ENCODE measurements at places on chromosomes 4 and X.

DNA sequence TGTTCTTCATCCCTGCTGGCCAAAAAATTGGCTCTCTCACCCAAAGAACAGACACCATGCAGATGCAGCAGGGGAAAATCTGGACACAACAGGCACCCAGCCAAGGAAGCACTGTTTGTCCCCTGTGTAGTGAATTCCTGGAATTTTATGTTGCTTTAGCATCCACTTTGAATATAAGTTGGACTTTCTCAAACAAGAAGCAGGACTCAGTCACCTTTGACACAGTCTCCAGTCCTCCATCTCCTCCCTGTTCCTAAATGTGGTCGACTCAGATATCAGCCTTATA lies 11.8 kb downstream of the ZNF182 start:
- no peak for DNase-seq

DNA sequence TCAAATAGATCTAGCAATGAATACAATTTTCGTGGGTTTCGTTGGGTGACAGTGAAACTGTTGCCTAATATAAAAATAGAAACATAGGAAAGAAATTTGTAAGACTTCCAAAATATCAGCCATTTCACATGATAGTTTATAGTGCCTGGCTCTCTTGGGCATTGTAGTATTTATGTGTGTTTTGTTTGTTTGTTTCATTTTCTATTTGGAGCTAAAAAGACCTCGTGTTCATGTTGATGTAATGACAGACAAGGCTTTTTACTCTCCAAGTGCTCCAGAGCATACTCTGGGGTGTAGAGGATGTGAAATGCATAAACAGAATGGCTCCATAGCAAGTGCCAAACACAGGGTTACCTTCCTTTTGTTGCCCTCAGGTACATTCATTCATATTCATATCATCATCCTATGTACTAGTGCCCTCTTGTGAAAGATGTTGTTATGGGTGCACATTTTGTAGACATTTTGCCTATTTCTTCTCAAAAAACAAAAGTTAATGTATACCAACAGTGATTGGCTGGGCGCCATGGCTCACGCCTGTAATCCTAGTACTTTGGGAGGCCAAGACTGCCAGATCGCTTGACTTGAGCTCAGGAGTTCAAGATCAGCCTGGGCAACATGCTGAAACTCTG lies 100.7 kb upstream of the AMOT start:
- DNase-seq = no peak

- DNase-seq = no peak
These were observed 38.1 kb downstream of the CCNI start for GRCh38 chr4:77037736-77038135.

DNA sequence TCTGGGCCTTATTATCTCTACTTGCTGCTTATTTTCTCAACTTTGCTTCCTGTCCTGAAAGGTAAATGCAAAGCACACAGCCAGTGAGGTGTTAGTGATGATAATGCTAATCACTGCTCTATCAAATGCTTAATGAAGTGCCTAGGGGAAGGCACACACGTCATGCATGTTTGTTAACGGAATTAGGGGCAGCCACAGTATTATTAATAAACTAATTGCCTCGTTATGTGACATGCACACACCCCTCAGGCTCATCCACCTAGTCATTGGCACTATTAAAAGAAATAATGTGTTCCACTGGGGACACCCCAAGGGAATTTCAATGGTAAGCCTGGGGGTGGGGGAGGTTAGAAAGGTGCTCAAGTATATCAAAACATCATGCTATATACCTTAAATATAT lies 125.2 kb downstream of the GUCY2F start:
- DNase-seq = no peak

DNA sequence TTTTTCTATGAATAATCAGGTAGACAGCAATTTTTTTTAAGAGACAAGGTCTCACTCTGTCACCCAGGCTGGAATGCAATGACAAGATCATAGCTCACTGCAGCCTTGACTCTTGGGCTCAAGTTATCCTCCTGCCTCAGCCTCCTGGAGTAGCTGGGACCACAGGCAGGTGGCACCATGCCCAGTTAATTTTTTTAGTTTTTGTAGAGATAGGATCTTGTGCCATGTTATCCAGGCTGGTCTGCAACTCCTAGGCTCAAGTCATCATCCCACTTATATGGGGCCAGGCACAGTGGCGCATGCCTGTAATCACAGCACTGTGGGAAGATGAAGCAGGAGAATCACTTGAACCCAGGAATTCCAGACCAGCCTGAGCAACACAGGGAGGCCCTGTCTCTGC lies 26.8 kb downstream of the AFAP1 start:
- DNase-seq = no peak

DNA sequence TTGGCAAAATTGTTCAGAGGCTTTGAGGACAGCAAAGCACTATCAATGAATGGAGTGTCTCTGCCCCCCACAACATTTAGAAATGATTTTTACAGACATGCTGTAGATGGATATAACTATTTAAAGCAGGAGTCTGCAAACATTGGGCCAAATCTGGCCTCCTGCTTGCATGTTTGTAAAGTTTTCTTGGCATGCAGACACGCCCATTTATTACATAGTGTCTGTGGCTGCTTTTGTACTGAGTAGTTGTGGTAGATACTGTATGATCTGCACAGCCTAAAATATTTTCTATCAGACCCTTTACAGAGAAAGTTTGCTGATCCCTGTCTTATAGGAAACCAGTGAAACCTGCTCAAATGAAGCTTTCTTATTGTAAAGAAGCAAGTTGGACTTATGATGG lies 45.5 kb upstream of the PHEX start:
- DNase-seq = no peak

DNA sequence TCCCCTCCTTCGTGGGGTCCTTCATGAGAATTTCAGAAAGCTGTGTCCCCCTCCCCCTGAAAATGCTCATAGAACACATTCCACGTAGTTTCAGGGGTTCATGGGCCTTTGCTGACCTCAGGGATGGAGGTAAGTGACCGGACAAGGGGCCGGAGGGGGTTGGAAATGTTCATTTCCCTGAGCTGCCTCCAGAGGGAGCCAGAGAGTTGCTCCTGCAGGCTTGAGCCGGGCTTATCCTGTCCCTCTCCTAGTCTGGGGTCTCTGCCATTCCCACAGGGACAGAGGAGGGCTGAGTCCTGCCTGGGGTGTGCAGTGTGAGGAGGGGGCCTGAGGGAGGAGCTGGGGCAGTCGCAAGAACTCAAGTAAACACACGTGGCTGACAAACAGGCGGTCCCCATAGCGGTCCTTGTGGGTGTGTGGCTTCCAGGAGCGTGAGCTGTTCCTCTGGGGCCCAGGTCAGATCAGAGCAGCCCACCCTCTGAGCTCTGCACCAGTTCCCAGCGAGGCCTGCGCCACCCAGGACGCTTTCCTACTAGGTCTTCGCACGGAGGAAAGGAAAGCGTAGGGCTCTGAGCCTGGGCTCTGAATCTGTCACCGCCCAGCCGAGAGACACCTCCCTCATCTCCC lies 62.5 kb downstream of the WFS1 start:
- DNase-seq = no peak

- no peak for DNase-seq
These were observed 336.2 kb downstream of the SLC7A11 start for GRCh38 chr4:137905930-137906329.

GRCh38 chr4:94897023-94897422 lies 139.3 kb downstream of the BMPR1B start:
- DNase-seq = no peak

- no peak for DNase-seq
These were observed 81.5 kb downstream of the CLDN34 start for GRCh38 chrX:10048707-10049106.

DNA sequence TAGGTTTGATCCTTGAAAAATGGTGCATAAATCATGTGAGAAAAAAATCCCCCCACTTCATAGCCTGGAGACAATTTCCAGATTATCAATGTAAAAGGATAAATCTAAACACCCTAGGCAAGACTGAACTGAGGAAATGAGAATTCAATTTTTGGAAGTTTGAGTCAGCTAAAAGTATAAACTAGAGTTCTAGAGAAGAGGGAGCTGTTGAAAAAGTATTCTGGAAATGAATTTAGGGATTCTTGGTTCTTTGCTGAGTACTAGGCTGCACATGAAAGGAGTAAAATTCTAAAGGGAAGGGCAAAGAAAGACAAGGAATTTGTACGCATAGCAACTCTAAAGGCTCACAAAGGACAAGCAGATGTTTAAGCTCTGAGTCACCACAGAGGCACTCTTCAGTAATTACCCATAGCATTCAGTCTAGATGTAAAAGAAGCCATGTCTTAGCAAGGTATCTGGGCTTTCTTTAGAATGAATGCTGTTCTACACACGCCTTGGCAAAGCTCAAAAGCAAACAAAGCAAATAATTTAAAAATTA lies 896.5 kb downstream of the PDHA2 start:
- DNase-seq = no peak

- no peak for DNase-seq
These were observed 824.7 kb upstream of the TENM3 start for GRCh38 chr4:181418496-181418895.

- DNase-seq = no peak
These were observed 38.8 kb upstream of the AFAP1 start for GRCh38 chr4:7978489-7978888.

- DNase-seq = no peak
These were observed 1160.2 kb upstream of the ADGRL3 start for GRCh38 chr4:60039908-60040307.

DNA sequence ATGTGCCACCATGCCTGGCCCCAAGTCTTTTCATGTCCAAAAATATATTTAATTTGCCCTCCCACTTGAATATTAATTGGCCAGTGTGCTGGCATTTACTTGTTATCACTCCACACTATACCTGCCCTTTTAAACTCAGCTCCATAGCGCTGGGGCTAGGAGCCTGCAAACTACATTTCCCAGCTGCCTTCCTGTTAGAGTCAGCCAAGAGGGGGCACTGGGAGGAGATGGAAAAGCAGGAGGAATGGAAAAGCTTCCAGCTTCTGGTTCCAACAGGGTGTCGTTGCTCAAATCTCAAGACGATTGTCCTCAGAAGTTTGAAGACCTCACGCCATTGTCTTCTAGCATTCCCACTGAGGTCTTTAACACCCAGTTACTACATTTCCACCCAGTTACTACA lies 315.5 kb downstream of the BCOR start:
- DNase-seq = no peak

DNA sequence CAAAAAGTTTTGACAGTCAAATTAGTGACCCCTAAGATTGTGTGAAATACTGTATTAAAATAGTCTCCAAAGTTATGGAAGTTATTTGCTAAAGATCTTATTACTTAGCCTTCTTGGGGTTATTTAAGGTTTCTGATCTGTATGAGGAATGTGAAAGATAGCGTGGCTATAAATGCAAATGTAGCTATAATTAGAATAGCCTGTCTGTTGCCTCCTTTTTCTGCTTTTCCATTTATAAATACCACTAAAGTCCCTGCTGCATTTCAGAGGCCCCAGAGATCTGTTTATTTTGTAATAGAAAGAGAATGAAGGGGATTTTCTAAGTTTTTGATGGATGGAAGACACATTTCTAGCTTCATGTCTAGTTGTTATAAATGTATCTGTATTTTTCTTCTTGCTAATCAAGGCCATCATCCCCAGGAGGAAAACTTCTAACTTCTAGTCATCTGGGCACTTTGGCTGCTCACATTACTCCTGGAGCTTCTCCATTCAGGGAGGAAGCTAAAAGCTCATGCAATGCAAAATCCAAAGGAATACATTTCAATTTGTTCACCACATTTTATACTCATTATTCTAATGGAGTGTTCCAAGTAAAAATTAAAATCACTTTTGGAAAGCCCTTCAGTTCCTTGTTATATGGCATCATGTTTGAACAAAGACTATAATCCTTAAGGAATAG lies 73.9 kb downstream of the INTS12 start:
- no peak for DNase-seq

DNA sequence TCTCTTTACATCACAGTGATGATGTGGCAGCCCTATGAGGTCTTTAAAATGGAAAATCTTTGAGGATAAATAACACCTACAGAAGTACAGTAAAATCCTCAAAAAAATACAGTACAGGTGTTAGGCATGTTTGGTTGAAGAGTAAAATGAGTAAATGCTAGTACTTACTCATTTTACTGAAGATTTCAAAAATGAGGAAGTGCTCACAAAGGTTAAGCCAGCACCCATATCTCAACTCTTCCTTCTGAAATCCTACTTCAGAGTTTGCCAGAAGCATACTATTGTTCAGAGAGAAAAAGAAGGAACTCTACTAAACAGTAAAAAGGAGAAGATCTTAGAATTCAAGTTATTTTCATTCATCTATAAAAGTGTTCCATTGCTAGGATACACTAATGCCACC lies 130.9 kb downstream of the CBR4 start:
- no peak for DNase-seq

GRCh38 chr4:53374777-53375258 lies 2.6 kb upstream of the FIP1L1 start:
- no peak for DNase-seq

- DNase-seq = no peak
These were observed 524.2 kb downstream of the IQCM start for GRCh38 chr4:149291463-149291862.

DNA sequence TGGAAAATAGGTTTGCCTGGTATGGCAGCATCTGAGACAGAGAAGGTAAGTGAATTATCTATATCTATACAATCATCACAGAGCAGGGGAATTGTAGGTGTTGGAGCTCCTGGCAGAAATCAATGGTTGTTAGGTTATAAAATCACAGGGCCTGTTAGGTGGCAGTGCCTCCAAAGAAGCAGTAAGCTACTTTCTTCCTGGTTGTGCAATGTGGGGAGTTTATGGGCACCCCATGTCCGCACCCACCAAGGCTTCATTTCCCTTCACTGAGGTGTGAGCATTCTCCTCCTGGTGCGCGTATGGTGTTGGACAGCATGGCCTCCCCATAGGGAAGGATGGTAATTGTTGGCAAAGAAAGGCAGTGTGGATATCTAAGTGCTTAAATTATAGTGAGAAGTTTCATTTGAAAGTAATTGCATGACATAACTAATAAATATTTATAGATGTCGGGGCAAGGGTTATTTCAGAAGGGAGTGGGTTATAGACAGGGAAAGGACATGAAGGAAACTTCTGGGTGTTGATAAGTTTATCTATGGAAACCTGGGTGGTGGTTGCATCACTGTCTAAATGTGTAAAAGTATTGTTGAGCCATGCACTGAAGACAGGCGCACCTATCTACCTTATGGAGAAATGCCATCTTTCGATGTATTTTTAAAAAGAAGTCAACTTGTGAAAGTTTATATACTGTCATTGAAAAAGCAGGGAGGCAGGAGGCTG lies 153.7 kb downstream of the FRAS1 start:
- no peak for DNase-seq
